ENCODE measurements at places on chromosomes 2 and 18. TPM values are rescaled to one million over a fixed set of nuclear protein-coding genes. Genes with fewer than 3 reads are reported as not detected.

GRCh38 chr18:79912994-79913831, 38.2 kb downstream of the SLC66A2 start:
- no peak overlapping the region for H3K4me3 ChIP-seq
- H3K36me3 ChIP-seq, result peaks cover 41% of the 10 kb centered on the region
- H3K27ac ChIP-seq, result peak overlapping the region; percentile 62
- no peaks in the 10 kb centered on the region for H3K27me3 ChIP-seq

- H3K4me3 ChIP-seq, result no peak overlapping the region
- H3K27me3 ChIP-seq, result no peaks in the 10 kb centered on the region
- no peak for DNase-seq
- H3K4me1 ChIP-seq, result peaks cover 17% of the 10 kb centered on the region
- peaks cover 77% of the 10 kb centered on the region for H3K36me3 ChIP-seq
Measured at GRCh38 chr2:102376052-102376591, 20.5 kb downstream of the IL18R1 start.

The TUBA3E gene
- total RNA-seq, result not detected

GRCh38 chr2:234846599-234847363, 105.0 kb upstream of the SH3BP4 start:
- no peak for DNase-seq
- H3K4me1 ChIP-seq, result no peaks in the 10 kb centered on the region
- H3K4me3 ChIP-seq, result no peak overlapping the region
- H3K27ac ChIP-seq, result no peak overlapping the region
- H3K27me3 ChIP-seq, result peaks cover 9% of the 10 kb centered on the region
- H3K36me3 ChIP-seq, result no peaks in the 10 kb centered on the region

The ASTL gene
- total RNA-seq, result 2.8 TPM

- H3K27ac ChIP-seq, result no peak overlapping the region
- H3K4me3 ChIP-seq, result no peak overlapping the region
- DNase-seq, result no peak
- H3K4me1 ChIP-seq, result no peaks in the 10 kb centered on the region
- peaks cover 11% of the 10 kb centered on the region for H3K36me3 ChIP-seq
Measured at GRCh38 chr2:61057562-61057961, 8.1 kb upstream of the SANBR start.

DNA sequence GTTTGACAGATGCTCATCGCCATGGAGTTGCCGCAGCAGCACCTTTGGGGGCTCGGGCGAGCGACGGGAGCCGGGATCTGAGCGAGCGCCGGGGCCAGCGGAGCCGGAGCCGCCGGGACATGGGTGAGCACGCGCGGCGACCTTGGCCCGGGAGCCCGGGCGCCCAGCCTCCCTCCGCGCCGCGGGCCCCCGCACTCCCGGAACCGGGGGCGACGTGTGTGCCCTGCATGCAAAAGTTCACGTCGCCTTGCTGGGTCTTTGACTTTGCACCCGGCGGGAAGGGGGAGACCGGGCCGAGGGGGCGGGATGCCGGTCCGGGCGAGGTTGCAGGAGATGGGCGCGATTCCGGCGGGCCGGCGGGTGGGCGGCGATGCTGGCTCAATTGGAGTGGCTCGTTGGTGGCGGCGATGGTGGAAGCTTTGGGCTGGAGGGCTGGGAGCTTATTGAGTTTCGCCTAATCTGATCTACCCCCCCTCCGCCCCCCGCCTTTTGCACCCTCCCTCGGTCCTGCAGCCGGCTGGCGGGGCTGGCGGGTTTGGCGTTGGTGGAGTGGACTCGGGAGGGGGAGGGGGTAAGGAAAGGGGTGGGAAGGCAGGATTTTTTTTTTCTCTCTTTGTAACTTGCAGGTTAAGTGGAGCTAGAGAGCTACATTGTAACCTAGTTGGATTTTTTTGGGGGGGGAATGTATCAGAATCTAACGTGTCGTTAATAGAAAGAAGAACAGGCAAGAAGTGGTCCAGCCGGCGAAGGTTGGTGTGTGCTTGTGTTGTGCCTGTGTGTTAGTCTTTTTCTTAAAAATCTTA, at the start of gene SETBP1:
SETBP1 (plus strand) TSS at position 616 of the 803 bp plus-strand sequence. CDS start 20,459 bp downstream, outside the sequence.
- peaks cover 36% of the 10 kb centered on the region for H3K27me3 ChIP-seq
- H3K4me3 ChIP-seq, result no peak within 1 kb of the TSS
- H3K36me3 ChIP-seq, result no peaks in the 10 kb centered on the region
- H3K4me1 ChIP-seq, result peaks cover 7% of the 10 kb centered on the region

GRCh38 chr2:123769001-123769400, 256.1 kb upstream of the CNTNAP5 start:
- no peak overlapping the region for H3K27ac ChIP-seq
- no peaks in the 10 kb centered on the region for H3K27me3 ChIP-seq
- no peaks in the 10 kb centered on the region for H3K36me3 ChIP-seq

The TPO gene
- total RNA-seq, result not detected

The CTDSP1 gene
- total RNA-seq, result 57.7 TPM

DNA sequence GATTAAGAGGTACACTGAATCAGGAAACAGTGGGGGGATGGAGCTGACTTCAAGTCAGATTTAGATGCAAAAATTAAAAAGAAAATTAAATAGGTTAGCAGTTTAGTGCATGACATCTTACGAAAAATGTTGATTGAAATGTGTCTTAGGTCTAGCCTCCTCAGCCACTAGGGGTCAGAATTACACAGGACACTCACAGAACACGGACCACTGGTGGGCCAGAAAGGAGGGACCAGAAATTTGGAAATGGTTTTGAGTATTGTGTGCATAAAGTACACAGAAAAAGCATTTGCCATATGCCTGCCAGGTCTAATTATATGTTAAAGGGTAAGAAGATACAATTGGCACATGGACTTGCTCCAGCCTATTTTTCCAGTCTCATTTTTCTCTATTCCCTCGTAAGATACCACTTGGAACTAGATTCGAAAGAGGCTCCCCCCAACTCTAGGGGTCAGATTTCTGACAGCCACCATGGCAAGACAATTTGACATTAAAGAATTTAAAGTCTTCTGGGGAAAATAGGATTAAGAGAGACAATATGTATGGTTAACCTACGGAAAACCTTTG, 550.2 kb upstream of the SETBP1 start:
- H3K4me3 ChIP-seq, result no peak overlapping the region
- H3K27ac ChIP-seq, result no peak overlapping the region
- H3K4me1 ChIP-seq, result no peaks in the 10 kb centered on the region
- H3K36me3 ChIP-seq, result no peaks in the 10 kb centered on the region
- peak; percentile 14 for DNase-seq

The MYO7B gene
- total RNA-seq, result 1.5 TPM

The ASPRV1 gene
- total RNA-seq, result 0.32 TPM

DNA sequence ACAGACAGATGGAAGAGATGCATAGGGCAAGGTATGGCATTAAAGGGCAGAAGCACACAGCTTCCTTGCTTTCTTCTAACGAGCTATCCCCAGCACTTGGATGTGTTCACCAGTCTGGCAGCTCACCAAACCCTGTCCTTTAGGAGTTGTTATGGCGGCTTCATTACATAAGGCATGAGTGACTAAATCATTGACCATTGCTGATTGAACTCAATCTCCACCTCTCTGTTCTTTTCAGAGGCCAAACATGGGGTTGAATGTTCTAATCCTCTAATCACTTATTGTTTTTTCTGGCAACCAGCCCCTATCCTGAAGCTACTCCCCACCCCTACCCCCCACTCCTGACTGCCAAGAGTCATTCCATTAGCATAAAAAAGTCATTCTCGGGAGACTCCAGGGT, 301.8 kb downstream of the XIRP2 start:
- no peak overlapping the region for H3K4me3 ChIP-seq
- no peaks in the 10 kb centered on the region for H3K27me3 ChIP-seq
- no peaks in the 10 kb centered on the region for H3K4me1 ChIP-seq
- no peaks in the 10 kb centered on the region for H3K36me3 ChIP-seq
- DNase-seq, result no peak
- no peak overlapping the region for H3K27ac ChIP-seq

- peaks cover 48% of the 10 kb centered on the region for H3K36me3 ChIP-seq
- H3K27me3 ChIP-seq, result peaks cover 28% of the 10 kb centered on the region
- peaks cover 50% of the 10 kb centered on the region for H3K4me1 ChIP-seq
- H3K27ac ChIP-seq, result peak overlapping the region; percentile 47
- peak; percentile 84 for DNase-seq
- no peak overlapping the region for H3K4me3 ChIP-seq
Measured at GRCh38 chr2:15177103-15177502, 384.0 kb downstream of the NBAS start.

The CERKL gene
- total RNA-seq, result 0.07 TPM

GRCh38 chr18:3486512-3486911, 36.5 kb downstream of the TGIF1 start:
- DNase-seq, result no peak
- H3K4me1 ChIP-seq, result peaks cover 5% of the 10 kb centered on the region
- no peaks in the 10 kb centered on the region for H3K36me3 ChIP-seq

- H3K4me1 ChIP-seq, result no peaks in the 10 kb centered on the region
- H3K27me3 ChIP-seq, result peaks cover 3% of the 10 kb centered on the region
- DNase-seq, result no peak
Measured at GRCh38 chr2:222804351-222804750, 56.5 kb upstream of the ACSL3 start.

- peaks cover 3% of the 10 kb centered on the region for H3K27me3 ChIP-seq
- H3K27ac ChIP-seq, result no peak overlapping the region
- DNase-seq, result no peak
- H3K4me1 ChIP-seq, result no peaks in the 10 kb centered on the region
- H3K36me3 ChIP-seq, result no peaks in the 10 kb centered on the region
Measured at GRCh38 chr2:88230911-88231310, 60.8 kb downstream of the THNSL2 start.

DNA sequence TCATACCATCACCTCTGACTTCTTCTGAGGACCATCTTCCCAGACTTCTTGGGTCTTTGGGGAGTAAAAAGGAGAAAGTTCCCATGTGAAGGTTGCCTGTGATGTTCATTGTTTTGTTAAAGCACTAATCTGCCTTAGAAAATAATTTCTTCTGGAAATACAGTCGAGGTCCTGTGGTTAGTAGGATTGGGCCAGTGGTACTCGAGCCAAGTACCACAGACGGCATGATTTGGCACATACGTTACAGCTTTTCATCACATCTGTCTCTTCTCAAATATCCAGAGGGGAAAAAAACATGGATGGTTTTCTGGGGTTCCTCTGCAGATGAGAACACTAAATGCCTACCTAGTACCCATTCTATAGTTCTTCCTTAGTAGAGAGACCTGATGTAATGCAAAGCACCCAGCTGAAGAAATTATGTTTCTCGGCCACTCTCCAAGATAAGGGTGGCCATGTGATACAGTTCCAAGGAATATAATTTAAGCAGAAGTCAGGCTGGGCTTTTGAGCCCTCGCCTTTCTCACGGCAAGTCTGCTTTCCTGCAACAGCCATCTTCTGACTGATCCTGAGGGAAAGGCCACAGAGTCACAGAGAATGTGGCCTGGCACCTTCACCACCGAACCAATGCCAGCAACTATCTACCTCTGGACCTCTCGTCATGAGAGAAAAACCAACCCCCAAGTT, 161.0 kb downstream of the RNF152 start:
- no peaks in the 10 kb centered on the region for H3K36me3 ChIP-seq
- H3K27me3 ChIP-seq, result peaks cover 12% of the 10 kb centered on the region
- H3K27ac ChIP-seq, result no peak overlapping the region
- DNase-seq, result no peak
- no peak overlapping the region for H3K4me3 ChIP-seq

DNA sequence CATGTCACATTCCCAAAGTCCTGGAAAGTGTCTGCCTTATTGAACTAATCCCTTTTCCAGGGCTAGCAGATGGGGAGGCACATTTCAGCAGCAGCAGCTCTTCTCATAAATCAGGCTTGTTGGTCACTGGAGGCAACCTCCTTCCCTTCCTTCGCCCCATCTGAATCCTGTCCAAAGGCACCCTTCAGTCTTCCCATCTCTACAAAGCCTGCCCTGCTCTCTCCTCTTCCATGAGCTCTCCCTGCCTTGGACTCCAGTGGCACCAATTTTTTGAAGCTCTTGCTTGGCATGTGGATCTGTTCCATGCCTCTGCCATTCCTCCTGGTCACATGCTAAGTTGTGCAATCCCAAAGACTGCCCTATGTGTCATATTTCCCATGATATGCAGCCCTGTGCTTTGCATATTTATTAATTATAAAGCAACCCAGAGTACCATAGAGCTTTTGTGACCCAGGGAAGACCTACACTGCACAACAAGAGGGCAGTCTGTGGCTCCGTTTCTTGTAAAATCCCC, 70.3 kb downstream of the ANTXR1 start:
- no peaks in the 10 kb centered on the region for H3K4me1 ChIP-seq
- H3K36me3 ChIP-seq, result no peaks in the 10 kb centered on the region
- H3K27me3 ChIP-seq, result peaks cover 16% of the 10 kb centered on the region
- no peak for DNase-seq
- H3K27ac ChIP-seq, result no peak overlapping the region
- no peak overlapping the region for H3K4me3 ChIP-seq

The RAMP1 gene
- total RNA-seq, result 0.30 TPM

DNA sequence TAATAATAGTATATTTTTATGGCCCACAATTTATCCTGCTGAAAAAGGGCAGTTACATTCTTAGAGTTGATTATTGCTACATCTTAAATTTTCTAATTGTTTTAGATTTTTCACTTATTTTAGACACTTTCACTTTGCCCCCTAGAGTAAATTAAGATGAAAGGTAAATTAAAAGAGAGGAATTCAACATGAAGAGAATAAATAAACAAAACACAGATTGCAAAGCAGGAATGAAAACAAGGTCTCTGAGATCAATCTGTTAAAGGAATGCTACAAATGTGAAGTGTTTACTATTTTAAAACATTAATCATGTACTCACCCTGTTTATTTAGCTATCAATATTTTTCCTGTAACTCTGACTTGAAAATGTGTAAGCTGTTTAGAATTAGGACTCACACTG, 113.5 kb upstream of the ETAA1 start:
- no peak overlapping the region for H3K27ac ChIP-seq
- no peak overlapping the region for H3K4me3 ChIP-seq
- peaks cover 6% of the 10 kb centered on the region for H3K27me3 ChIP-seq
- no peak for DNase-seq
- H3K36me3 ChIP-seq, result no peaks in the 10 kb centered on the region

- no peak for DNase-seq
- peaks cover 42% of the 10 kb centered on the region for H3K4me1 ChIP-seq
- H3K27ac ChIP-seq, result no peak overlapping the region
Measured at GRCh38 chr2:224032283-224032682, 6.8 kb downstream of the SERPINE2 start.

The WNT10A gene
- total RNA-seq, result 6.0 TPM

The GALNT13 gene
- not detected for total RNA-seq

DNA sequence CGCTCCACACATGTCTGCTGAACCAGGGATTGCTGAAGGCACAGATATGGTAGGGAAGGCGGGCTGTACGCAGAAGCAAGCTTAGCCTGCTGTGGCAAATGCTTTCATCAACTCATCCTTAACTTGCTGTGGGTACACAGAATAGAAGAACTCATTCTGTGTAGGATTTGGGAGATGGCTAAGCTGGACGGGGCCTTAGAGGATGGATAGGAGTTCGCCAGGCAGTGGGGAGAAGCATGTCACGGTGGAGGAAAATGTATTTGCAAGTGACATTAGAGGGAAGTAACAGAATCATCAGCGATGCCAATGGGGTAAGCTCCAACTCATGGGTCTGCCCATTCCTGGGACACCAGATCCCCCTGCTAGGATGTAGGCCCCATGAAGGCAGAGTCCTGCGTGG, 96.7 kb upstream of the SMIM21 start:
- no peak overlapping the region for H3K27ac ChIP-seq
- no peaks in the 10 kb centered on the region for H3K36me3 ChIP-seq
- H3K4me3 ChIP-seq, result no peak overlapping the region
- peaks cover 4% of the 10 kb centered on the region for H3K27me3 ChIP-seq
- H3K4me1 ChIP-seq, result no peaks in the 10 kb centered on the region
- DNase-seq, result no peak

Data from activated CD4-positive, alpha-beta T cell treated with anti-CD3 and anti-CD28 coated beads for 36 hours (primary cell).